ENCODE measurements at places on chromosomes 5 and 9.

GRCh38 chr5:107092695-107093094 is 578.0 kb downstream of the EFNA5 start:
- DNase-seq, result no peak

- DNase-seq, result no peak
Observed at GRCh38 chr9:136197084-136197875, 7.6 kb downstream of the LHX3 start.

DNA sequence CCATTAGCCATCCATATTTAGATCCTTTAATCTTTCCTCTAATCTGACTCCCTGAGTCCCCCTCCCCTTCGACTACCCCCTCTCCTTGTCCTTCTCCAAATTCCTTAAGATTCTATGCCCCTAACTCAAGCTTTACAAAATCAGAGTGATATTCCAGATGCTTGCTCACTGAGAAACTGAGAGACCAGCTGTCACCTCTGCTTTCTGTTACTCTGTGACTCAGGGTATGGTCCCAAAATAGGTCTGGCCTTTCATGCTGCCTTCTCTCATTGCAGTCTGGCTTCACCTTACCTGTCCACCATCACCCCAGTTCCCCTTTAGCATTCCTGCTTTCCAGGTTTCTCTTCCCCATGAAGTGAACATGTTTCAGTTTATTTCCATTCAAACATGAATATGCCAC is 383.3 kb upstream of the SLC30A5 start:
- DNase-seq, result no peak

DNA sequence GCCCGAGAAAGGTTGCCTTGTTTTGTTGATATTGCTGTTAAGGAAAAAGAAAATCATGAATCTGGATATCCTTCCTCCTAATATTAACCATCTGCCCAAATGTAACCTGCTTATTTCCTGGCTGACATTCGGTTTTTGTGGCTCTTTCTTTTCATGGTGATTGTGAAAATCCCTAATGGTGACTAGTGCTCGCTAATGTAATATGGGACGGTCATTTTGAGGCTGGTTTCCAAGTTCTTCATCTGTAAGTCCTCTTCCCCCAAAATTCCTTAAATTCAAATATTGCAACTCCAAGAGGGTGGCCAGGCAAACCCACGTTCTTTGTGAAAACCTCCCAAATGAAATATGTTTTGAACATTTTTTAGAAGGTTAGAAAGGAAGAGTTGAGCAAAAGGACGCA is 63.1 kb upstream of the MAMDC2 start:
- no peak for DNase-seq

DNA sequence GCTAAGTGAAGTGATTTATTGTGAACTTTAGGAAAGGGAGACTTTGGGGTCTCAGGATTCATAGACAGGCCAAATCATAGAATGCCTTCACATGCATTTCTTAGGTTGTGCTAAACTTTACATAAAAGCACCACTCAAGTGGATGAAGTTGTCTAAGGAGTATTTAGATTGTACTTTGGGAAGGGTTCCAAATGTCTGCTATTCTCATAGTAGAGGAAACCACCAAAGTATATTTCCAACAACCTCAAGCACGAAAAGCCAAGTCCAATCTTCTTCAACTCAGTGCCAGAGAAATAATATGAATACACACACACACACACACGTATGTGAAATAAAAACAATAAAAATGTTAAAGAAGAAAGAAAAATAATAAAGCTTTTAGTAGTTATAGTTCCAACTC is 41.8 kb downstream of the ENC1 start:
- DNase-seq, result no peak

DNA sequence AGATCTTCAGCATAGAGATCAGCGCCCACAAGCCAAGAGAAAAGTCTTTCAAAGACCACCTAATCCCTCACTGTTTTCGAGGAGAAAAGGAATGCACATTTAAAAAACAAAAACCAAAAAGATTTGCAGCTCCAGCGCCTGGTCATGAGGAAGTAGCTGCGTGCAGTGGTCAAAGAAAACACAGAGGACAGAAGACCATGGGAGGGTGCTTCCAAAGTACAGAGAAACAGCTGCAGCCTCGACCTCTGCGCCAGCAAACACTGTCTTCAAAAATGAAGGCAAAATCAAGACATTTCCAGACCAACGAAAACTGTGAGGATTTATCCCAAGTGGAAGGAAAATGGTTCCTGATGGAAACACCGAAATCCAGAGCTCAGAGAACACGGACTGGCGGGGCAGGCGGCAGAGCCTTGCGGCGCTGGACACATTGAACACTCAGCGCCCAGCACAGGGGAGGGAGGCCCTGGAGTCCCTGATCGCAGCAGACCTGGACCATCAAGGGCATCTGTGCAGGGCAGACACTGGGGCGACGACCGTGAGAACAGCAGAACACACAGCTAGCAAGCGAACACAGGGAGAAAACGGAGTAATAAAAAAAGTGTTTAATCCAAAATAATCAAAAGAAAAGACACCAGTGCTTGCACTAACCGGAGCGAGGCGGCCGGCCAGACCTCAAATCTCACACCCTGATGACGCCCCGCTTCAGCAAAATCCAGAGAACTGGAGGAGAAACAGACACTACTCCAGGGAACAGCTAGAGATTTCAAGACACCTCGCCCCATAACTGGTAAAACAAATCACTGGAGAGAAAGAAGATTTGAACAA is 12.6 kb upstream of the SLC12A7 start:
- no peak for DNase-seq

GRCh38 chr5:167207081-167207480 is 1084.4 kb upstream of the WWC1 start:
- DNase-seq, result no peak

DNA sequence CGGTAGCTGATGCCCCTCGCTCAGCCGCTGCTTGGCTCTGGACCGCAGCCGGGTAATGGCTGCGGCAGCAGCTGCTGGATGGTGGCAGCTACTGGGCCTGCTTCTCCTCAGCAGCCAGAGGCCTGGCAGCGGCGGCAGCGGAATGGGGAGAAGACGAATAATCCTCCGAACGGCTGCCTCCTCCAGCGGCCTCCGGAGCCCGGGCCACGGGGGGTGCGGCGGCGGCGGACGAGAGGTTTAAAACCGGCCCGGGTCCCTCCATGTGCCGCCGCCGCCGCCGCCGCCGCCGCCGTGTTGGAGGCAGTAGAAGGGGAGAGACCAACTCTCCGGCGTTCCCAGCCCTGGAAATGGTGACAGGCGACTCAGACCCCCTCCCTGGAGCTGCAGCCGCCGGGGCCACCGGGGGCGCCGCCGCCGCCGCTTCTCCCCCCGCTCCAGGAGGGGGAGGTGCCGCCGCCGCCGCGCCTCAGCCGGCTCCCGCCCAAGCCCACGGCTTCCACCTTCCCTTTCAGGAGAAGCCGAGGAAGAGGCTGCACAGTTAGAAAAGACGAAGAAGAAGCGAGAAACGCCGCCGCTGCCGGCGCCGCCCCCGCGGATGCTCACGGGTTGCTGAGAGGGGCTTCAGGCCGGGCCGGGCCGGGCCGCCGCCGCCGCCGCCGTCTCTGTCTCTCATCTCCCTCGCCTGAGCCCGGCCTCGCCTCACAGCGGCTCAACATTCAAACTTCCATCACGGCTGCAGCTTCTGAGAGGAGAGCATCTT is 118.4 kb upstream of the PRSS3 start:
- no peak for DNase-seq

Measured in CD4-positive, alpha-beta T cell treated with Interleukin-15 for 1 hour (primary cell).